ENCODE measurements at places on chromosomes 12 and 14.

DNA sequence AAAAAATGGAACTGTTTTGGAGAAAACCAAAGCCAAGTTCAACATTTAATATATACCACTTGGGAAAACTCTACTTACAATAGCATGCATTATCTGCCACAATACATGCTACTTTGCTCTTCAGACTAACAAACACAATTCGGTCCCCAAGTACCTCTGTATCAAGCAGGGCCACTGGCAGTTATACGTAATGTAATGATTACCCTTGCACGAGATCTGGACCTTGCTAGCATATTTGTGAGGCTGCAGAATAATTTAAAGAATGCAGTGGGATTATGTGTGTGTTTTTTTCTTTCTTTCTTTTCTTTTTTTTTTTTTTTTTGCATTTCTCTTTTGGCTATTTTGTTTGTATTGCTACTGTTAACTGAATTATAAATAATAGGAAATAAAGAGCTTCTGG, 22.8 kb upstream of the PYGL start:
- DNase-seq: no peak

GRCh38 chr14:59217011-59217410, 28.5 kb downstream of the DAAM1 start:
- DNase-seq: no peak

- no peak for DNase-seq
Measured at GRCh38 chr12:11787933-11788849, 138.7 kb downstream of the ETV6 start.

DNA sequence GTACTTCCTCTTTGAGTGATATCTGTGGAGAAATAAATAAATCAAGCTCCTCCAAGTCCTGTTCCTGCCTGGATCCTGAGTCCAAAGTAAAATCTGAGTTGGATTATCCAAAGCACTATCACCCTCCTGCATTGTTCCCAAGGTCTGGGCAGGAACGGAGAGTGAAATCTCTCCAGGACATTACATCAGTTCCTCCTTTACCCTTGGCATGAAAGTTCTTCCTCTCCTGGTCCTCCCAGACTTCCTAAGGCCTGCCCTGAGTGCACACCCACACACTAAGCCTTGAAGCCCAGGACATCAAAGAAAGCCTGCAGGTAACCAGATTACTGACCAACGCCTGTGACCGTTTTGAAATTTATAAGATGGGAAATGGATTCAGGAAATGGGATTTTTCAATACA, 206.8 kb upstream of the BCL2L14 start:
- DNase-seq: no peak

- no peak for DNase-seq
Measured at GRCh38 chr12:109764776-109765445, 51.3 kb downstream of the FAM222A start.

DNA sequence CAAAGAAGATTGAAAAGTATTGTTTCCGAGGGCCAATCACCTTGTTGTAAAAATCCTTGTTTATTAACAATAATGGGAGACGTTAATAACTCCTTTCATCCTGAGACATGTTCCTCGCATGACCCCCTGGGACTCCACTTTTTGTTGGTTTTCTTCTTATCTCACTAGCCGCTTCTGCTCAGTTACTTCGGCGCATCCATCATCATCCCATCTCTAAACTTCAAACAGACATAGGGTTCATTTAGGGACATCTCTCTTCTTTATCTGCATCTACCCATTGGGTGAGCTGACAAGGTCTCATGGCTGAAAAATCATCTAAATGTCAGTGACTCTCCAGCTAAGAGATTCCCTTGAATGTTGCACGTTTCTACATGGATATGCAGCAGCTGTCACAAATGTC, 252.2 kb downstream of the ANO2 start:
- no peak for DNase-seq

DNA sequence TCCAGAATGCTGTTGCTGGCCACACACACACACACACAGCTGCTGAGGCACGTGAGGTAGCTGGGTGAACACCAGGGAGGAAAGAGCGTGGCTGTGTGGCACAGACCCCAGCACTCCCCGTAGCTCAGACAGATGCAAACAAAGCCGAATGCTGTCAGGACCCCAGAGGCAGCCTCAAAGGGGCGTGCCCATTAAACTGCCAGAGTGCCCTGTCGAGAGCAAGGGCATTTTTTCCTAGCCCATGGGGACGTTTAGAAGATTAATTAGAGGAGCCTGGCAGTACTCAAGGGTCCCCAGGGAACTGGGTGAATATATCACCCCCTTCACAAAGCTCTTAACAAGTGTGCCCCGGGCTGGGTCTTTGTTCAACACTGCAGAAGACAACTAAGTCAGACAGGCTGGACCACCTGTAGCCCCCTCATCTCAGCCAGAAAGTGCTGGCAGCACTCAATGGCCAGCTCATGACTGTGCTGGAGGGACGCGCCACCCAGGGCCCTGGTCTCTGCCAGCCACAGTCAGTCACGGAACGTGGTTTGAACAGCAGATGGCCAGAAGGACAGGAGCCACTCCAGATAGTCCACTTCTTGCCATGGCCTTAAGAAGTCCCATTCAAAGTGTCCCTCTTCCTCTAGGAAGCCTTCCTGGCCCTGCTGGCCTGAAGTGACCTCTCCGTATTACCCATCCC, 37.5 kb downstream of the TTC7B start:
- DNase-seq: peak; percentile 41

DNA sequence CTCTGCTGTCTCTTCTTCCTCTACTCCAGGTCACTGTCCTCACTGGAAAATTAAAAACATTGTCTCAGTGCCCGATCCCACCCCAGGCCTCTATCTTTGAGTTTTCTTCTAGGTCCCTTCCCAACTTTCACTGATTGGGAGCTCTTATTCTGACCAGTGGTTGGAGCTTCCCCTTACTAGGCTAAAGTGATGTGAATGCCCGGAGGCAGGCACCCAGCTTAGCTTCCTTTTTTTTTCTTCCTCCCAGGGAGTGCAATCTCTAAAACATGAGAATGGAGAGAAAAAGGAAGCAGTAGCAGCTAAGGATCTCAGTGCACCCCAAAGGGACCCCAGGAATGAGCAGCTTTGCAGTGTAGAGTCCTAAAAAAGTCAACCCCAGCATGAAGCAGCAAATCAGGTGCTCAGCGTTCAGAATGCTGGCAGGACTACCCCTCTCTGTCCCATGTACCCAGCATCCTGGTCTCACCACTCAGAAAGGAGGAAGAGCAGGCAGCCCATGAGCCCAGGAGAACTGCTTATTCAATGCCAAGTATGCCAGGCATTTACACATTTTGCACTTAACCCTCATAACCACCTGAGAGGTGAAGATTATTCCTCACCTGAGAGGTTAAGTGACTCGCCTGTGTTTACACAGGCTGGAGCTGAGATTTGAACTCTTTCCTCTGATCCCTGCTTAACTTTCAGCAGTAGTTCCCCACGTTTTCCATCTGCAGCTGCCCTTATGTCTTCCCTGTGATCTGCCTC, 146.2 kb upstream of the PWP1 start:
- DNase-seq: no peak

- DNase-seq: no peak
Measured at GRCh38 chr12:81330480-81330879, 252.6 kb downstream of the ACSS3 start.

- no peak for DNase-seq
Measured at GRCh38 chr12:108843187-108843586, 14.2 kb downstream of the SSH1 start.

- DNase-seq: no peak
Measured at GRCh38 chr12:45670346-45671065, 59.0 kb upstream of the ARID2 start.

- no peak for DNase-seq
Measured at GRCh38 chr12:124650912-124651311, 83.5 kb upstream of the NCOR2 start.

- no peak for DNase-seq
Measured at GRCh38 chr14:29799464-29800095, 128.1 kb downstream of the PRKD1 start.

DNA sequence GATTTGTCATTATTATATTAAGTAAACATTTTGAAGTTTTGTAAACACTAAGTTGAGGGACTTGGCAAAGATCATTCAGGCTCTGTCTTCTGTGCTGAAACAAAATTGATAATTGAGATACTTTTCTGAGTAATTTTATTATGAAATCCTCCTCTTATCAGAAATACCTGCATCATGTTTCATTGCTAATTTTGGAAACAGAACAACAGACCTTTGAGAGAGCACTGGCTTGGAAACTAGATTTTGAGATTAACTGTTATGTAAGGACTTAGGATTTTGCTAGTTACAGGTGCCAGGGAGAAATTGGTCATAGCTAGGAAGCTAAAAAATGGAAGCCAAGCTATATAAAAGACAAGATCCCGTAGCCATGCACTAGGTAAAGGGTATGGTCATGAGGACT, 201.7 kb upstream of the DCN start:
- no peak for DNase-seq

DNA sequence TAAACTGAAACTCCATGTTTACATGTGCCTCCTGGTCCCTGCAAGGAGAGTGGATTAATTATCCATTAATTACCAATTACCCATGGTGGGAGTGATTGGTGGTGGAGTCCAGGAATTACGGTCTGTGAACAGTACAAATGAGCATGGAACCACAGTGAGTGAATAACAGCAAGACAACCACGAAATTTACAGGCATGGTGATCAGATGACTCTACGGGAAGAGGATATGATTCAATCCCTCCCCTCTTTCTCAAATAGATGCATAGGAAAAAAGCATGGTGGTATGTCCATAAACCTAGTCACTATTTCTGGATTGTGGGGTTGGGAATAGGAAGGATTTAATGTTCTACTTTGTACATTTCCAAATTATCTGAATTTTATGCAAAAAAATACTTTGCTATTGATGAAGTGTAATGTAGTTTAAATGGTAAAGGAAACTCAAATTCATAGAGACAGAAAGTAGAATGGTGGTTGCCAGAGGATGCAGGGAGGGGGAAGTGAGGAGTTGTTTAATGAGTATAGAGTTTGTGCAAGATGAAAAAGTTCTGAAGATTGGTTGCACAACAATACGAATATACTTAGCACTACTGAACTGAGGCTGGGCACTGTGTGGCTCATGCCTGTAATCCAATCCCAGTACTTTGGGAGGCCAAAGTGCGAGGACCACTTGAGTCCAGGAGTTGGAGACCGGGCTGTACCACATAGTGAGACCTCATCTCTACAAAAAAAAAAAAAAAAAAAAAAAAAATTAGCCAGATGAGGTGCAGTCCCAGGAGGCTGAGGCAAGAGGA, 41.2 kb upstream of the C12orf75 start:
- DNase-seq: no peak

GRCh38 chr12:44589697-44590096, 286.4 kb downstream of the NELL2 start:
- DNase-seq: no peak

GRCh38 chr12:27931390-27931789, 41.1 kb downstream of the PTHLH start:
- no peak for DNase-seq

- DNase-seq: no peak
Measured at GRCh38 chr12:12482959-12483358, 79.7 kb downstream of the DUSP16 start.

DNA sequence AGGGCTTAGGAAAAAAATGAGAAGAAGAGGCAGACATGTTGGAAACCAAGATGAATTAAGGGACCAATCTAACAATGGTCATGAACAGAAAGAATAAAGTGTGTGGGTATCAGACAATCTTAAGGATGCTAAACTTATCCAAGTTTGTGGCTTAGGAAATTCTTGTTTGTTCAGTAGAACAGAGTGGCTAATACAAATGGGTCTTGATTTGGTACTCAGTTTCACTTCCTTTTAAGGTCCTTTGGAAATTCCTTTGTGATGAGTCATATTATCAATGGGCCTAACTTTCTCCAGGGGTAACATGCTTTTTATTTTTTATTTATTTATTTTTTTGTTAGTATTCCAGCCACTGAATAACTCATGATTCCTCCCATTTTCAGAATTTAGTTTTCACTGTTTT, 1154.7 kb upstream of the FLRT2 start:
- no peak for DNase-seq

GRCh38 chr12:26156201-26156871, 31.5 kb upstream of the BHLHE41 start:
- no peak for DNase-seq

DNA sequence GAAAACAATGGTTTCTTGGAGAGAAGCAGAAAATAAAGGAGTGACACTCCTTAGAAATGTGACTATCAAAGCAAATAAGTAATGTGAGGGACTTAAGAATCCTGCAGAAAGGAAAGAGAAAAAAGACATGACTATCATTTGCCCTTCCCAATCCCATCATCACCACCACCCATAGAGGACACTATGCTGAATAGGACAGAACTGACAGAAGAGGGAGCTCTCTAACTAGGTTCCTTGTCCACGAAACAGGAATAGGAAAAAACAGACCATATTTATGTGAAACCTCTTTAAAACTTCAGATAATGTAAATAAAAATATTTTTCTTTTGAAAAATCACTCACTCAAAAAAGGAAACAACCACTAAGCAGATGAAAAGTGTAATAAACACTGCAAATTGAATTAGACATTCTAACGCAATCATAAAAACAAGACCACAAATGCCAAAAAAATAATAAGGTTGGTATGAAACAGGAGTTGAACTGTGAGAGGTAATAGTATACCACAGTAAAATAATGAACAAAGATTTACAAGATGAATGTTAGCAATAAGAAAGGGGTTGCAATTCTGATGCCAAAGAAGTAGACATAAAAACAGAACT, 24.1 kb downstream of the KLRD1 start:
- DNase-seq: peak; percentile 0

DNA sequence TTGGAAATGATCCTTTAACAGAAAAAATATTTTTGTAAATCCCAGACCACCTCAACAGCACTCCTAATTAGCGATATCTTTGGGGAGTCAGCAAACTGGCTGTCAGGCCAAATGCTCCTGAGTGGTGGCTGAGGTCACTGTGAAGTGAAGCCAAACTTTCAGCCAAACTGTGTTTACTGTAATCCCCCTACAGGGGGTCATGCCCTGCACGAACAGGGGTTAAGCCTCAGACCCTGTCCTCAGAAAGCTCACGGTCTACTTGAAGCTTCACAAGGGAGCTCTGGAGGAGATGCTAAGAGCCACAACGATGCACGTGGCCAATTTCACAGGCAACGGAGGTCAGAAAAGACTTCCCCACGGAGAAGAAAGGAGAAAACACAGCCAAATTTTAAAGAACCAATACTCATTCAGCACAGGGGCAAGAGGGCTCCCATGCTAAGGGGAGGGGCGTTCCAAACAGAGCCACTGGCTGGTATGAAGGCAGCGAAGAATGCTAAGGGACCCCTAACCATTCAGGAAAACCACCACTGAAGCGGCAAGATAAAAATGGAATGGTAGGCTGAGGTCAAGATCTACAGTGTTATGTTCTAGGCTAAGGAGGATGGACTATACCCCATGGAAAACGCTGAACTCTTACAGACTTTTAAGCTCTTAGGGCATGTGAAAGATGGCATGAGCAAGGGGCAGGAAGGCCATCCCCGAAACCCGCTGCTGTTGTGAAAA, 105.4 kb downstream of the ITPR2 start:
- DNase-seq: no peak
